NCI-H2171 (cell line): ENCODE measurements at places on chromosomes 2 and 18.

DNA sequence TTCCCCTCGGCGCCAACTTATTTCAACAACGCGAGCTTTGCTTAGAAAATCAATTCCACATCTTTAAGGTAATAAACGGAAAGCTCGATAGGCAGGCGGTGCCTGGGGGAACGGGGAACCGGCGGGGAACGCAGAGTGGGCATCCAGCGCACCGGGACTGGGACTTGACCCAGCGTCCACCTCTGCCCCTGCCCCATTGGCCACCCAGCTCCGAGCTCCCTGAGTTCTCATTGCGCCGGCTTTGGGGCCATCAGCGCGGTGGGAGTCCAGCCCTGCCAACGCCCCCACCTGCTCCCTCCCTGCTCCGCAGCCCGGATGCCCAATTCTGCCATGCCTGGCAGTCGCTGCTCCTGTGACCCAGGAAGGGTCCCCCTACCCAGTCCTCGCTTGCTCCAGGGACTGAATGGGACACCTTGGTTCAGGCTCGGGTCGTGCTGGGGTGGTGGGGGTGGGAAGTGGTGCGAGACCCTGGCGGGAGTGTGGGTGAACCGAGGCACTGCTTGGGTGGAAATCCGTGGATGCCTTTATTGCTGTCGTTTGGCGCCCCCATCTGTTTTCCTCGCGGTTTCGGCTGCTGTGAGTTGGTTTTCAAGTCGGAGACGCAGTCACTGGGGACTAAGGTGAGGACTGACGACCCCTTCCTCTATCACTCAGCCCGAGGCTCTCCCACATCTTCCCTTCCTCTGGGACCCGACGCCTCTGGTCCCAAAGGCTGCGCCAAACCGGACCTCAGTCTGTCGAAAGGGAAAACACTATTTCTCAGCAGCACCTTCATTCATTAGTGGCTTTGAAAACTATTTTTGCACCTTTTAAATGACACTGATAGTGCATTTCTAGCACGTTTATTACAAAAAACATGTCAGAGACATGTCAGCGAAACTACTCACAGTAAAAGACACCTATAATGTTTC, 2.4 kb upstream of the EVX2 start:
- peak; percentile 17 for DNase-seq

- peak; percentile 15 for DNase-seq
Measured at GRCh38 chr2:181396256-181397123, 60.7 kb upstream of the ITGA4 start.

DNA sequence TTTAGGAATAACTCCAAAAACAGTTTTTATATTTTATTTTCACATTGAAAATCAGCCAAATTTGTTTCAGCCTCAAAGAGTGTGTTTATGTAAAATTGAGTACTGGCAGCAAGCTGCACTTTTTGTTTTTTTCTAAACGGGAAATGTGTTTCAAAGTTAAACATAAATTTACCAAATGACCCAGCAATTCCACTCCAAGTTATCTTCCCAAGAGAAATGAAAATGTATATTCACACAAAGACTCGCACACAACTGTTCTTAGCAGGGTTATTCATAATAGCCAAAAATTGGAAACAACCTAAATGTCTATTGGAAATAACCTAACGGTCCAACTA, 9.3 kb downstream of the ALPK2 start:
- DNase-seq, result no peak

DNA sequence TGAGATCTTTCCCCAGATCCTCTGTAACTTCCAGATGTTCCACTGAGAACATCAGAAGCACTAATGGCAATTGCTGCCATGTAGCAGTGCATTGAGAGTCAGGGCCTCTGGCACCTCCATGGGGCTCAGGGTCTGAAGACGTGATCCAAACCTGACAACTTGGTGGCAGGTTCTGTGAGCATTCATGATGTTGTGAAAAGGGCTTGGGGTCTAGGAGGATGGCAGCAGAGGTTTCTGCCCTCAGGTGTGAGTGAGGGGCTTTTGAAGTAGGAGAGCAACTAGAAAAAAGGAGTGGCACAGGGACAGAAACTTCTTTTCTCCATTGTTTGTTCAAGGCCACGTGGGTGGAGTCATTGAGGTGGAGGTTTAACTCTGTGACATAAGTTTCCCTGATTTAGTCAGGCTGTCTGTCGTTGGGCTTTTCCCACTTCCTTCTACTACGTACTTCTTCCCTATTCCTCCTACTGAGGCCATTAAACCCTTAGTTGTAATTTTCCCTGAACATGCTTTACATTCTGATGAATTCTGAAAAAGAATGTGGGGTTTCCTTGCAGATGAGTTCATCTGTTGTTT, 13.1 kb downstream of the CFLAR start:
- no peak for DNase-seq

DNA sequence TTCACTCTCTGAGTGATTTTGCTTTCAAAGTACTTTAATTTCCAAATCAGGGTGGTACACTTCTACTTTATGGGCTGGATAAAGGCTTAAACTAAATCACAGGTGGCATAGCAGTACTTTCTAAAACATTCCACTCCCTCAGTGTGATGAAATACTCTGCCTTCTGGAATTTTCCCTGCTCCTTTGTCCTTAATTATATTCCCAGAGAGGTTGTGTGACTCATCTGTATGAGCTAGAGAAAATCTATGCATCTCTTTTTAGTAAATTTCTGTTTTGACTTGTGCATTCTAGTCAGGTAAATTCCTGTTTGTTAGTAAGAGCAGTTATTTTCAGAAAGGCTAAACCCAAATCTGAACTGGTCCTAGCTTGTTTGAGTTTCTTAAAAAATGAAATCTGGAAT, 29.0 kb upstream of the PLA2R1 start:
- no peak for DNase-seq

- DNase-seq, result no peak
Measured at GRCh38 chr2:219278655-219279150, 463 bp upstream of the DNAJB2 start.

DNA sequence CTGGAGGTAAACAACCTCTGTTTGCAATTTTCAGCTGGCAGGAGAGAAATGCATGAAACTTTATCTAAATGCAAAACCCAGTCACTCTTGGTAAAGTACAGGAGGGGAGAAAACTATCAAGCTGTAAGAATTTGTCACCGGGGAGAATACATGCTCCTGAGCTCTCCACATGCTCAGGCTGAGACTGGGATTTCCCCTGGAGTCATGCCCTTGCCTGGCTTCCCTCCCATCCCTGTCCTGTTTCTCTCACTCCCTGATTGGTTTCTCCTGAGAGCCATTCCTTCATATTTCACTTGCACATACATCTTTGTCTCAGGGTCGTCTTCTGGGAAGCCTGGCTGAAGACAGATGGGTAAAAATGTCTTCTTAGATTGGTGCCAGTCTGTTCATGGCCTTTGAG, 52.9 kb upstream of the SPATS2L start:
- DNase-seq, result no peak

GRCh38 chr2:134148843-134149472, 104.9 kb upstream of the MGAT5 start:
- peak; percentile 85 for DNase-seq

DNA sequence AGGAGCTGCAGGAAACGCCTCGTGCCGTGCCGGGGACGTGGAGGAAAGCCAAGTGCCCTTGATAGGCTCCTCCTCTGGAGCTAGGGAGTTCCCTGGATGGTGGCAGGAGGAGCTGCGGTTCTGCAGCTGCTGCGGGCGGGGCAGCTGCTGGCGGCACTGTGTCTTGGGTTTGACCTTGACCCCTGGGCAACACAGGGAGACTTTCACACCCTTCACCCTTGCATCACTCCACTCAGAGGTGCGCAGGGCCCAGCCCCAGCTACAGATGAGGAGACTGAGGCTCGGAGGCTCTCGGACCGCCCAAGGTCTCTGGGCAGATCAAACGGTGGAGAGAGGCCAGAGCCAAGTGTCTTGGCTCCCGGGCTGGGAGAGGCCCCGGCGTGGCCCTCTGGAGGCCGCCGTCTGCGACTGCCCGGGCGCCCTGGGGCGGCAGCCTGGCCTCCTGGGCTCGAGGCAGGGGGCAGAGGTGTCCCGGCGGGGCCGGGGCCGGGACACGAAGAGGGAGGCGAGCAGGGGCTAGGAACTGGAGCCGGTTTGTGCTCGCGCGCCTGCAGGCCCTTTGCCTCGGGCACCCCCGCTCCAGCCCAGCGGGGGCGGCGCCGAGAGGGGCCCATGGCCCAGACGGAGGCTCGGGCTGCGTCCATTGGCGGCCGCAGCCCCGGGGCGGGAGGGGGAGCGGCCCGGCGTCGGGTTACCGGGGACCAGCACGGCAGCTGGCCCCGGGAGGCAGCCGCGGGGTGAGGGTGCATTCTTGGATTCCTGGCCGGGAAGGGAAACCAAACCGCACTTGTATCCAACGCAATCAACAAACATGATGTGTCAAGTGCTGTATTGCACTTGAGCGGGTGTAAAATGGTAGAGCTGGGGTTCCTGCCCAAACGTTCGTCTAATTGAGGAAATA, 129.6 kb upstream of the SLC1A4 start:
- peak; percentile 60 for DNase-seq

DNA sequence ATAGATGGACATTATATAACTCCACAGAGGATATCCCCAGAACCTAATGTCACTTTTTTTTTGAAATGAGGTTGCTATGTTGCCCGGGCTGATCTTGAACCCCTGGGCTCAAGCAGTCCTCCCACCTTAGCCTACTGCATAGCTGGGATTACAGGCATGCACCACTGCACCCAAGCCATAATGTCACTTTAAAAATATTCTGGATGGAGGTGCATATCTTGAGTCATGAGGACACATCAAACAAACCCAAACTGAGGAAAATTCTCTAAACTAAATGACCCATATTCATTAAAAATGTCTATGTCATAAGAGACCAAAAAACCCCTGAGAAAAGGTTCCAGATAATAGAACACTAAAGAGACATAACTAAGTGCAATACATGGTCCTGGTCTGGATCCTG, 36.3 kb downstream of the OSGEPL1 start:
- no peak for DNase-seq

DNA sequence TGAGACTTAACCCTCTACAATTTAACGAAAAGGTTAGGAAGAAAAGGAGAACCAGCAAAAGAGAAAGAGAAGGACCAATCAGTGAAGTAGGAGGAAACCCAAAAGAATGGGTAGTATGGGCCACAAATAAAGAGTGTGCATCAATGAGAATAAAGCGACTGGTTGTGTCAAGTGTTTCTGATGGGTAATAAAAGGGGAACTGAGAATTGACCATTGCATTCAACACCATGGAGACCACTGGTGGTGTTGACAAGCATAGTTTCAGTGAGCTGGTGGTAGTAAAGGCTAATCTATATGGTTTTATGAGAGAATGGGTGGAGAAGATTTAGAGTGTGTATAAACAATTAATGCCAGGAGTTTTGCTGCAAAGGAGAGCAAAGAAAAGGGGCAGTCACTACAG, 75.4 kb downstream of the CSRNP3 start:
- no peak for DNase-seq

DNA sequence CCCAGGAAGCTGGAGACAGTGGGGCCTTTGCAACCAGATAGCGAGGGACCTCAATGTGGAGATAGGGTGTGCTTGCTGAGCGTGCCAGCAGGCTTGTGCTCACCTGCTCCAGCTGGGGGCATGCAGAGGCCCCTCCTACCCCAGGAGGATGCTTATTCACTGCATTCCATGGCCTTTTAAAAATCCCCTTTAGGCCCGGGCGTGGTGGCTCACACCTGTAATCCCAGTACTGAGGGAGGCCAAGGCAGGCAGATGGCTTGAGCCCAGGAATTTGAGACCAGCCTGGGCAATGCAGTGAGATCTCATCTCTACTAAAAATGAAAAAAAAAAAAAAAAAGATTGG, 54.5 kb downstream of the ODC1 start:
- DNase-seq, result no peak
